ENCODE measurements at places on chromosomes 1 and 21.

GRCh38 chr1:37719572-37720195 is 27.4 kb downstream of the CDCA8 start:
- H3K4me3 ChIP-seq = no peak overlapping the region
- H3K27ac ChIP-seq = no peak overlapping the region
- H3K4me1 ChIP-seq = no peaks in the 10 kb centered on the region
- H3K36me3 ChIP-seq = no peaks in the 10 kb centered on the region
- DNase-seq = no peak
- H3K27me3 ChIP-seq = peaks cover 47% of the 10 kb centered on the region

- H3K27me3 ChIP-seq = no peaks in the 10 kb centered on the region
- no peaks in the 10 kb centered on the region for H3K4me1 ChIP-seq
- no peaks in the 10 kb centered on the region for H3K36me3 ChIP-seq
- no peak for DNase-seq
Observed at GRCh38 chr1:185701650-185702049, 32.5 kb upstream of the HMCN1 start.

GRCh38 chr1:12692967-12693782 is 22.7 kb upstream of the AADACL3 start:
- no peak overlapping the region for H3K4me3 ChIP-seq
- H3K27ac ChIP-seq = no peak overlapping the region
- no peaks in the 10 kb centered on the region for H3K36me3 ChIP-seq
- H3K27me3 ChIP-seq = no peaks in the 10 kb centered on the region
- DNase-seq = no peak
- no peaks in the 10 kb centered on the region for H3K4me1 ChIP-seq

- no peak for DNase-seq
- peaks cover 59% of the 10 kb centered on the region for H3K36me3 ChIP-seq
- no peaks in the 10 kb centered on the region for H3K27me3 ChIP-seq
- H3K4me3 ChIP-seq = no peak overlapping the region
- no peak overlapping the region for H3K27ac ChIP-seq
Observed at GRCh38 chr1:23446661-23447310, 22.2 kb upstream of the TCEA3 start.

GRCh38 chr1:4060850-4061249 is 160.8 kb upstream of the C1orf174 start:
- H3K36me3 ChIP-seq = no peaks in the 10 kb centered on the region
- H3K27ac ChIP-seq = no peak overlapping the region
- H3K4me3 ChIP-seq = no peak overlapping the region
